ENCODE measurements at places on chromosomes 3 and 15.

- no peak for DNase-seq
These were observed 71.1 kb upstream of the TRPM1 start for GRCh38 chr15:31172606-31173005.

- no peak for DNase-seq
These were observed 135.3 kb upstream of the TGFBR2 start for GRCh38 chr3:30471066-30471465.

DNA sequence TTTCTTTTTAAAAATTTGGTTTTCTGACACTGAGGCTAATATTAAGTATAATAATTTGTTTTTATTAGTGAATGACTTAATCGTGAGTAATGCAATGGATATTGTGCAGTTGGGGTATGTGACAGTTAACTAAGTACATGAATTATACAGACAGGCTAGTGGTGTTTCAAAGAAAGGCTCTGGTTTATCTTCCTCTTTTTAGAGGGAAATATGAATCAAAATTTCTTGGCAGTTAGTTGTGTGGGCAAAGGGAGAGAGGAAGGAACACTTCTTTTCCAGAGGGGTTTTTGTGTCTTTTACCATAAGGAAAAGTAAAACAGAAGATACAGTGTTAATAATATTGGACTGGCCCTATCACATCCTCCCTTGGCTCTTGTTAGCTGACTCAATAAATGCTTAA lies 2.7 kb downstream of the ZNF654 start:
- DNase-seq = no peak

DNA sequence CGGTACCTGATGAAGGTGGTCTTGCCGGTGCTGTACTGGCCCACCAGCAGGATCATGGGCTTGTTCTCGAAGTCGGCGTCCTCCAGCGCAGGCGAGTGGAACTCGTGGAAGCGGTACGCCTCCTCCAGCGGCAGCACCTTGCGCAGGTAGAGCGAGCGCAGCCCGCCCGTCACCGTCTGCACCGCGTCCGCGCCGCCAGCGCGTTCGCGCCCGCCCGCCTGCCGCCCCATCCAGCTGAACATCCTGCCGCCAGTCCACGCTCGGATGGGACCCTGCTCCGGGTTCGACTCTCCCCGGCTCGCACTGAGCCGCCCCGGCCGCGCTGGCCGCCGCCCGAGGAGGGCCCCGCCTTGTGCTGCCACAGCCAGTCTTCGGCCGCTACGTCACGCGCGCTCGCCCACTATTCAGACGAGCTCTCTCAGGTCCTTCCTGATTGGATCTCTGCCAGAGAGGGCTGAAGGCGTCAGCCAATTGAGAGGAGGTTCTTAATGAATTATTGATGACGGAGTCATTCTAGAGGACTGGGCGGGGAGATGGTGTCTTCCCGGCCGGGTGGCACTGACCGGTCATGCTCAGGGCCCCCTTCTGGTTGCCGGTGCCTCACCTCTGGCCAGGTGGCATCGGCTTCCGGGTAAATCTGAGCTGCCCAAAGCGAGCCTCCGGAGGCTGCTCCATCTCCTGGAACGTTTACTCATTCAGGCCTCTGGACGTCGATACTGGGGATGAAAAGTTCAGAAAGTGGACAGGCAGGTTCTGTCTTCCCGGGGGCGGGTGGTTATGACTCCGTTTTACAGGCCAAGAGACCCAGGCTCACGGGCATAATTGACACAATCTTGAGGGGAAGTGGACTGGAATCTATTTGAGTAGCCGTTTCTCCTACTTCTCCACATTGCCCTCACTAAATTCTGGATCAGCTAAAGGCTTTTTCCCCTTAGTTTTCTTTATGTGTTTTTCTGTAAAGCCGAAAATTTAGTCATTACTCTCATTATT lies at the start of gene EHD4:
TSS of gene EHD4 (minus strand) at position 305 of the 990 bp plus-strand sequence. CDS start at position 242, 63 bp downstream.
- DNase-seq = peak; percentile 98

- DNase-seq = no peak
These were observed 46.1 kb downstream of the FNDC3B start for GRCh38 chr3:172085557-172085895.

- DNase-seq = peak; percentile 41
These were observed 2.9 kb upstream of the LTF start for GRCh38 chr3:46467562-46467961.

All from ascending aorta (tissue), 2 donors.